ENCODE measurements at places on chromosomes 13 and 19.

DNA sequence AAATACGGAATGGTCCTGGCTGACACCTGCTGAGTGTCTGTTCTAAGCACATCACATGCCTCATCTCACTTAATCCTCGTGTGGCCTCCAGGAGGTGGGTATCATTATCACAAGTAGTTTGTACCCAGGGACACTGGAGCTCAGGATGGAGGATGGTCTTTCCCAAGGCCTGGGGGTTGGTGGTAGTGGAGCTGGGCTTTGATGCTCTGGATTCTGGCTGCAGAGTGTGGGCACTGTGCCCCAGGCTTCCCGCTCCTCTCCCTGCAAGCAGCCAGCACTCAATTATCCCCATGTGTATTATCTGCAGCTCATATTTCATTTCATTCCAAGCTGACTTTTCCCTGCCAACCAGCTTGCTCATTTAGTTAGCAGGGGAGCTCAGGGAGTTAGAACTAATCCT lies 52.1 kb downstream of the SIAH3 start:
- DNase-seq, result no peak

DNA sequence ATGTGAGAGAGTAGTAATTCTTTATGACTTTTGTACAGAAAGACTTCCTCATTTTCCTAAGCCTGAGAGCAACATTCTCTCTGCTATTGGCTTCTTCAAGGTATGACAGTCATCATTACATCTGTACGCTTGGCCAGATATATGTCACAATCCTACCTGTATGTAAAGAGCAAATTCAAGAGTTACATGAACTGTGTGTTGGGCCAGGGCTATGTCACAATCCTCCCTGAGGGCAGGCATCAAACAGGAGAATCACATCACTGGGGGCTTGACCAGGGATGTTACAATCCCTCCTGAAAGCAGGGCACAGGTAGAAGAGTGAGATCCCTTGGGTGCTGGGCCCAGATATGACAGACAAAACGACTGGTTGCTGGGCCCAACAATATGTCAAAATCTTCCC lies 9.8 kb upstream of the ZNF724 start:
- no peak for DNase-seq

GRCh38 chr19:6378486-6378885 lies 2.8 kb upstream of the PSPN start:
- no peak for DNase-seq

GRCh38 chr19:43561139-43561970 lies 14.0 kb downstream of the XRCC1 start:
- no peak for DNase-seq

- no peak for DNase-seq
Measured at GRCh38 chr19:971795-972194, 12.3 kb upstream of the WDR18 start.

DNA sequence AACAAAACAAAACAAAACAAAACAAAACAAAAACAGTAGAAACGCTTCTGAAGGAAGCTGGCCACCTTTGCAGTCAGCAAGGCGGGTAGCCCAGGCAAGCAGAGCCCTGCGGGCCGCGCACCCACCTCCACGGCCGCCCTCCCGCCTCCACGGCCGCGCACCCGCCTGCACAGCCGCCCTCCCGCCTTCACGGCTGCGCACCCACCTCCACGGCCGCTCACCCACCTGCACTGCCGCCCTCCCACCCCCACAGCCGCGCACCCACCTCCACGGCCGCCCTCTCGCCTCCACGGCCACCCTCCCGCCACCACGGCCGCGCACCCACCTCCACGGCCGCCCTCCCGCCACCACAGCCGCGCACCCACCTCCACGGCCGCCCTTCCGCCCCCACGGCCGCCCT lies 9.0 kb upstream of the TIMM13 start:
- DNase-seq, result no peak

DNA sequence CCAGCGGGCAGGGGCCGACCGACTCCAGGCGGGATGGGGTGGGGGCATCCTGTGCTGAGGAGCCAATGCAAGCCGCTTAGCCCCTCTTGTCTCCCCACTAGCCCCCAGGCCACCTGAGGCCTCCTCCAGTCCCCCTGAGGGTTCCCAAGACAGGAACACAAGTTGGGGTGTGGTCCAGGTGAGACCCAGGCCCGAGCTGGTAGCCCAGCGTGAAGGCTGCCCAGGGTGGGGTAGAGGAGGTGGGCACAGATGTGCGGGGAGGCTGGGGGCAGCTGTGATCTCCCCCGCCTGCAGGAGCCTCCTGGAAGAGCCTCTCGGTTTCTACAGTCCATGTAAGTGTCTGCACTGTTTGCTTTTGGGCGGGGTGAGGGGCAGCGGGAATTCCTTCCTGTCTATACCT lies 10.4 kb downstream of the TLE6 start:
- DNase-seq, result no peak

DNA sequence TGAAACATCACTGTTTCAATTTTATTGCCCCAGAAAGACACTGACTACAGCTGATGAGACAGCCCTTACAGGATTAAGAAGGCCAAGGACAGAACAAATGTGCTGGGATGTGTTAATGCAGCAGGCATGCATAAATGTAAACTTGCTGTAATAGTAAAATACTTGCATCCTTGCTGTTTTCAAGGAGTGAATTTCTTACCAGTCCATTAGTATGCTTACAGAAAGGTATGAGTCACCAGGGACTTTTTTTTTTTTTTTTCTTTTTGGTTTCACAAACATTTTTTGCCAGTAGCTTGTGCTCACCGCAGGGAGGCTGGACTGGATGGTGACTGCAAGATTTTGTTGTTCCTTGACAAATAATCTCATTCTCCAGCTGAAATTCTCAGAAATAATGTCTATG lies 55.1 kb downstream of the GPR180 start:
- DNase-seq, result no peak

GRCh38 chr19:1473085-1473851 lies 5.7 kb downstream of the C19orf25 start:
- DNase-seq, result no peak

- DNase-seq, result no peak
Measured at GRCh38 chr13:52029569-52029968, 5.1 kb downstream of the UTP14C start.

DNA sequence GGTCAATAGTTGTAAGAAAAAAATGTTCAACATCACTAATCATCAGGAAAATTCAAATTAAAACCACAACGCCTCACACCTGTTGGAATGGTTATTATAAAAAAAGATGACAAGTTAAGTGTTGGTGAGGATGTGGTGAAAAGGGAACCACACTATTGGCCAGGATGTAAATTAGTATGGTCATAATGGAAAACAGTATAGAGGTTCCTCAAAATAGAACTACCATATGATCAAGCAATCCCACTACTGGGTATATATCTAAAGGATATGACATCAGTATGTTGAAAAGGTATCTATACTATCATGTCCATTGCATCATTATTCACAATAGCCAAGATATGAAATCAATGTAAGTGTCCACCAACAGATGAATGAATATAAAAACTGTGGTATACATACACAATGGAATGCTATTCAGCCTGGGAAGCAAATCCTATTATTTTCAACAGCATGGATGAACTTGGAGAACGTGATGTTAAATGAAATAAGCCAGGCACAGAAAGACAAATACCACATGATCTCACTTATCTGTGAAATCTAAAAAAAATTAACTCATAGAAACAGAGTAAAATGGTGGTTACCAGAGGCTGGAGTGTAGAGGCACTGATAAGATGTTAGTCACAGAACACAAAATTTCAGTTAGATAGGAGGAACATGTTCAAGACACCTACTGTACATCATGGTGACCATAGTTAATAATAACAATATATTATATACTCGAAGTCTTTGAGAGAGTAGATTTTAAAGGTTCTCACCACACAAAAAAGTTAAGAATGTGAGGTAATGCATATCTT lies 56.6 kb downstream of the TBC1D4 start:
- DNase-seq, result no peak

GRCh38 chr19:44807652-44808462 lies 1.0 kb upstream of the BCAM start:
- no peak for DNase-seq

DNA sequence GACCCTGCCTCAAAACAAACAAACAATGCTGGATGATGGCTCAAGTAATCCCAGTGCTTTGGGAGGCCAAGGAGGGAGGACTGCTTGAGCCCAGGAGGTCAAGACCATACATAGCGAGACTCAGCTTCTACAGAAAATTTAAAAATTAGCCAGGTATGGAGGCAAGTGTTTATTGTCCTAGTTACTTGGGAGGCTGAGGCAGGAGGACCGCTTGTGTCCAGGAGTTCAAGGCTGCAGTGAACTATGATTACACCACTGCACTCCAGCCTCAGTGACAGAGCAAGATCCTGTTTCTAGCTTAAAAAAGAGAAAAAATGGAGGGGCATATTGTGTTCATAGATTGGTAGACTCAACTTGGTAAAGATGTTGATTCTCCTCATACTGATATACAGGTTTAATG lies 36.2 kb downstream of the KPNA3 start:
- DNase-seq, result no peak

GRCh38 chr13:75656425-75656989 lies 20.4 kb downstream of the LMO7 start:
- no peak for DNase-seq

GRCh38 chr13:33153421-33154404 lies 131.8 kb downstream of the STARD13 start:
- no peak for DNase-seq

DNA sequence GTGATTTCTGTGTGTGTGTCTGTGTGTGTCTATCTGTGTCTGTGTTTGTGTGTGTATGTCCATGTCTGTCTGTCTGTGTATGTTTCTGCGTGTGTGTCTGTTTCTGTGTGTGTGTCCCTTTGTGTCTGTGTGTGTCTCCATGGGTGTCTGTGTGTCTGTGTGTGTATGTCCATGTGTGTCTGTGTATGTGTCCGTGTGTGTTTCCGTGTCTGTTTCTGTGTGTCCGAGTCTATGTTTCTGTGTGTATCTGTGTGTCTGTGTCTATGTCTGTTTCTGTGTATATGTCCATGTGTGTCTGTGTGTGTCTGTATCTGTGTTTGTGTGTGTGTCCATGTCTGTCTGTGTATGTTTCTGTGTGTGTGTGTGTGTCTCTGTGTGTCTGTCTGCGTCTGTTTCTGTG lies 276.3 kb upstream of the SOX1 start:
- no peak for DNase-seq

GRCh38 chr13:111474136-111475002 lies 153.9 kb downstream of the TEX29 start:
- no peak for DNase-seq

- DNase-seq, result no peak
Measured at GRCh38 chr19:36031308-36031707, 1.4 kb downstream of the CLIP3 start.

GRCh38 chr13:37526710-37527473 lies 71.7 kb downstream of the POSTN start:
- no peak for DNase-seq

- peak; percentile 23 for DNase-seq
Measured at GRCh38 chr19:32224371-32225244, 120.8 kb upstream of the ZNF507 start.

DNA sequence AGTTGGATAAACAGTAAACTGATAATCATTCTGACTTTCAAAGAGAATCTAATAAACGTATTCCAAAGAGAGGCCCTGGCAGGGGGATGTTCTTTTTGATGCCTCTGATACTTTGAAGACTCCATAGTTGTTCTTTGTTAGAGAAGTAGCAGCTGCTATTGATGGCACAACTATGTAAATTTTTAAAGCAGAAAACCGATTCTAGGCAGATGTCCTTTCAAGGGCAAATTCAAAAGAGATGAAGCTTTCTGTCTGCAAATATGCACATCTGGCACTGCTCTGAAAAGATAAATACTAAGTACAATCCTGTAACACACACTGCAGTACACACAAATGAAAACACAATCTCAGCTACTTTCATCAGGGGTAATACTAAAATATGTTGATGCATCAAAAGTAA lies 250.1 kb downstream of the VWA8 start:
- DNase-seq, result no peak

- DNase-seq, result no peak
Measured at GRCh38 chr19:54128441-54128725, 9.2 kb upstream of the CNOT3 start.

GRCh38 chr19:40785526-40785925 lies 7.5 kb downstream of the RAB4B start:
- no peak for DNase-seq

- no peak for DNase-seq
Measured at GRCh38 chr13:35499676-35500075, 23.2 kb upstream of the MAB21L1 start.

- no peak for DNase-seq
Measured at GRCh38 chr19:12052091-12052496, 667 bp downstream of the ZNF878 start.

Data from activated effector memory CD4-positive, alpha-beta T cell treated with Interleukin-2 at 50 U/mL for 16 hours (primary cell).